ENCODE measurements at places on chromosomes 16 and 17. TPM values are rescaled to one million over a fixed set of nuclear protein-coding genes. Genes with fewer than 3 reads are reported as not detected.

ADAD2 gene
- polyA plus RNA-seq: 0.17 TPM

TEX19 gene
- 0.07 TPM for polyA plus RNA-seq

PITPNM3 gene
- polyA plus RNA-seq: 0.31 TPM

UMOD gene
- not detected for polyA plus RNA-seq

TUBB3 gene
- polyA plus RNA-seq: 2.4 TPM

INPP5K gene
- 30.9 TPM for polyA plus RNA-seq

ICAM2 gene
- polyA plus RNA-seq: 20.4 TPM

DNA sequence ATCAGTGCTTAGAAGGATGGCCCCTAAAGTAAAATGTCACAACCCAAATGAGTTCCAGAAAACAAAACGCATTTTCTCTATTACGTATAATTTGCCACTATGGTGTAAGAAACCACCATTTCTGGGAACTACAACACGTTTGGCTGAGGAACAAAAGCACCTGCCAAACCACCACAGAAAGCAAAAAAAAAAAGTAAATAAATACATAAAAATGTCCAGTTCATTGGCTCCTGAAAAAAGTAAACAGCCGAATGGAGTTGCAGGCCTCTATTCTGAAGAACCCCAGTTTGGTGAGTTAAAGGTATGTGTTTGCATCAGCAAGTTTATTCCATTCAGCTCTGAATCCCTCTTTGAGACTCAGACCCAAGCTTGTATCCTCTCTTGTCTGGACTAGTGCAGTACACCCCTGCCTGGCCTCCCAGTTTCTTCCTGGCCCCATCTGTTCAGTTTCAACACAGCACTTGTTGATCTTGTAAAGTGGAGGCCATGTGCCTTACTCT is 36.9 kb downstream of the ERN1 start:
- peaks cover 3% of the 10 kb centered on the region for H3K4me1 ChIP-seq
- no peaks in the 10 kb centered on the region for H3K36me3 ChIP-seq
- no peaks in the 10 kb centered on the region for H3K27me3 ChIP-seq
- H3K4me3 ChIP-seq: no peak overlapping the region

GRCh38 chr17:43745541-43745940 is 13.1 kb downstream of the SOST start:
- DNase-seq: no peak
- peaks cover 39% of the 10 kb centered on the region for H3K27me3 ChIP-seq

DNA sequence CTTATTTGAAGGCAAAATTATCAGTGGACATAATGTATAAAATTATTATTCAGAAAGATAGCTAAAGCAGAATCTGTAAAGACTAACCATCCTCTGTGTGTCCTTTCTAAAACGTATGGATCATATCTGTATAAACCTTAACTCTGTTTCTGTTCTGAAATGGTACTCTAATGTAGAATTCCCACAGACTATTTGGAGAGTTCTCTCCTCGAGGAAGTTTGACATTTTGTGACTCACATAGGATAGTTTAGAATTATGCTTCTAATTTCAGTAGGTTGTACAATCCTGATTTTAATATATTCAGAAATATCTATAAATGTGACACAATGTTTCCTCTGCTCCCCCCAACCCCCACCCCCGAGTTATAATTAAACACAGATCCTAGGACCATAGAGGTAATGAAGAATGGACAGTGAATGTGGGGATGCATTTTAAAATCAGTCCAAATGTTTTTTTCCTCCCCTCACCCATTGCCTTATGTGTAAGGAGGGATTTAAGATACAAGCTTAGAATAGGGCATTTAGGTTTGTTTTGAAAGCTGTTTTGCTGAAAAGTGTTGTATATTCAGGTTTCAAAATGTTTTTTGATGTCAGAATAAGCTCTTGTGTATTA is 66.8 kb downstream of the BCAS3 start:
- H3K4me1 ChIP-seq: no peaks in the 10 kb centered on the region
- no peak overlapping the region for H3K27ac ChIP-seq
- DNase-seq: no peak
- no peaks in the 10 kb centered on the region for H3K36me3 ChIP-seq

DNA sequence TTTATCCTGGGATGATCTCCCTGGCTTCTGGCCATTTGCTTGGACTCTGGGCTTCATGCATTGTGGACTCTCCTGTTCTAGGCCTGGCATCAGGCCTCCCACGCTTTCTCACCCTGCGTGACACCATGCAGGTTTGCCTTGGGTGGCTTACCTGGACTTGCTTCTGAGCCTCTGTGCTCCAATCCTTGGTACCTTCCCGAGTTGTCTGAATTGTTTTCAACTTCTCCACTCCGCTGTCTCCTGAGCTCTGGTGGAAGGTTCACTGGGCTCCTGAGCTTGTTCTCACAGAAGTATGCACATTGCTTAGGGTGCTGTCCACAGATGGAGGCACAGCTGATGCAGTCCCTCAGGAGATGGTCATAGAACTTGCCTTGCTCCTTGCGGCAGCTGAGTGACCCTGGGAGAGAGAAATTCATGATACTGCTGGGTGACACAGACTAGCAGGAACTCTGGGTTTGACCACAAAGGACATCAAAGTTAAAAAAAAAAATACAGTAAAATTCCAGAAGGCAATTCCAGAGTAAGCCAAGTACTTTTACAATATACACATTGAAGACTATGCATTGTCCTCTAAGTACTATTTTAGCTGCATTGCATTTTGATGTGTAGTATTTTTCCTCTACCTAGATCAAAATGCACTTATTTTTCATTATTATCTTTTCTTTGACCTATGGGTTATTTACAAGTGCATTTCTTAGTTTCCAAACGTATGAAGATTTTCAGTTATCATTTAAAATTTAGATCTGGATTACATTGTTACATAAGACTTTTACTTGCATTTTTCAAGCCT is 23.1 kb downstream of the TNFRSF13B start:
- no peak overlapping the region for H3K4me3 ChIP-seq
- no peak overlapping the region for H3K27ac ChIP-seq
- H3K4me1 ChIP-seq: no peaks in the 10 kb centered on the region
- H3K36me3 ChIP-seq: no peaks in the 10 kb centered on the region
- no peak for DNase-seq

DNA sequence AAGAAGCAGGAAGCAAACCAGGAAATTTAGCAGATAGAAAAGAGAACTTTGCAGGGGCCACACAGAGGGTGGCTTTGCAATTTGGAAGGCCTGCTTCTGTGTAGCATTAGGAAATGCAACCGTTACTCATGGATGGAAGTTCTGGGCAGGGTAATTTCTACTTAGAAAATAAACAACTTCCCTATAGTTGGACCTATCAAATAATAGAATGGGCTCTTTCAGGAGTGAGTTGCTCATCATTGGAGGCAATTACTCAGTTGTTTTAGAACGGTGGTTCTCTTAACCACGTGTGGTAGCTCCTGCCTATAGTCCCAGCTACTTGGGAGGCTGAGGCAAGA is 25.8 kb upstream of the HS3ST2 start:
- no peak overlapping the region for H3K4me3 ChIP-seq
- H3K27me3 ChIP-seq: peaks cover 2% of the 10 kb centered on the region
- no peak for DNase-seq

DNA sequence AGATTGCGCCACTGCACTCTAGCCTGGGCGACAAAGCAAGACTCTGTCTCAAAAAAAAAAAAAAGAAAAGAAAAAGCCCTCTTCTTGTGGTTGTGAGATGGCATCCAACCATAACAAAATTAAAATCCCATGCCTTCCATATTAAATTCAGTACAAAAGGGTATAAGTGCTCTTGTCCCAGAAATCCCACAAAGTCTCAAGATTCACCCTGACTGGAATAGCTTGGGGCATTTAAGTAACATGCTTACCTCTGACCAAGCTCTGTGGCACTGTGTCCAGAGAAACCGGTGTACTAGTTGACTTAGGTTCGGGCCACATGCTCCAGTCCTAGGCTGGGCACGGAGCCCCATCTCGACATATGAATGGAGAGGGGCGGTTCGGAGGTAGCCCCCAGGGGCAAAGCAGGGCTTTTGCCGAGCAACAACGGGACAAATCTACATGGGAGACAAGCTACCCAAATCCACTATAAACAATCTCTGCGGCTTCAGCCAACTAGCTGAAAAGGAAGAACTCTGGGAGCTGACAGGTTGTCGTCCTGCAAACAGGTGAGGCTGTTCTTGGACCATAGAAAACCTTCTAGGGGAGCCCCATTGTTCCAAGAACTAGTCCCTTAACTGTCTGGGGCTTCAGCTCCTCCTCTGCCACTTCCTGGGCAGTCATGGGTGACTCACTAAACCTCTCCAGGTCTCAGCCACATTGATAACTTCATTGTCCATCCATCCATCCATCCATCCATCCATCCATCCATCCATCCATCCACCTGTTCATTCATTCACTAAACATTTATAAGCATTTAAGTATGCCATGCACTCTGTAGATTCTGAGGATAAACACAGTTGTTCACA is 10.3 kb upstream of the IL4R start:
- no peak for DNase-seq
- H3K27me3 ChIP-seq: no peaks in the 10 kb centered on the region
- H3K36me3 ChIP-seq: no peaks in the 10 kb centered on the region
- H3K4me1 ChIP-seq: no peaks in the 10 kb centered on the region
- H3K27ac ChIP-seq: no peak overlapping the region

GRCh38 chr17:75124819-75125162 is 6.8 kb downstream of the NT5C start:
- H3K27ac ChIP-seq: no peak overlapping the region
- no peak for DNase-seq
- H3K27me3 ChIP-seq: no peaks in the 10 kb centered on the region
- no peak overlapping the region for H3K4me3 ChIP-seq
- H3K4me1 ChIP-seq: peaks cover 5% of the 10 kb centered on the region

- DNase-seq: peak; percentile 78
- peaks cover 23% of the 10 kb centered on the region for H3K4me1 ChIP-seq
- peak overlapping the region; percentile 48 for H3K4me3 ChIP-seq
- H3K27me3 ChIP-seq: no peaks in the 10 kb centered on the region
Measured at GRCh38 chr16:4053301-4053845, 62.9 kb downstream of the ADCY9 start.

DNA sequence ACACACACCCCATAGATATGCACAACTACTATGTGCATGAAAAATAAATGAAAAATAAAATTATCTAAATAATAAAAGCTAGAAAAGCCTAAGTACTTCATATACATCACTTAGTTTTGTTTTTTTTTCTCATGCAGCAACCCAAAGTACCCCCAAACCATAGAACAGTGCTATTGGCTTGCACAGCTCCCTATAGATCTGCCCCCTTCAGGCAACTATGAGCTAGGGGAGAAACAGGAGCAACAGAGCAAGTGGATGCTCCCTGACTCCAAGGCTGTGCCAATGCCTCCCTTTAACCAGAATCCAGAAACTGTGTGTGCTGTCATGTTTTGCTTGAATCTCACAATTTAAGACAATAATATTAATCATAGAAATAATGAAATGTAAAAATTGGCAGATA is 605.5 kb downstream of the TOX3 start:
- DNase-seq: no peak
- H3K4me3 ChIP-seq: no peak overlapping the region
- no peaks in the 10 kb centered on the region for H3K27me3 ChIP-seq
- no peaks in the 10 kb centered on the region for H3K4me1 ChIP-seq
- H3K36me3 ChIP-seq: no peaks in the 10 kb centered on the region

GRCh38 chr16:87951552-87952538 is 611 bp downstream of the BANP start:
- H3K27ac ChIP-seq: peak overlapping the region; percentile 99
- H3K4me1 ChIP-seq: peaks cover 29% of the 10 kb centered on the region
- no peaks in the 10 kb centered on the region for H3K27me3 ChIP-seq

DNA sequence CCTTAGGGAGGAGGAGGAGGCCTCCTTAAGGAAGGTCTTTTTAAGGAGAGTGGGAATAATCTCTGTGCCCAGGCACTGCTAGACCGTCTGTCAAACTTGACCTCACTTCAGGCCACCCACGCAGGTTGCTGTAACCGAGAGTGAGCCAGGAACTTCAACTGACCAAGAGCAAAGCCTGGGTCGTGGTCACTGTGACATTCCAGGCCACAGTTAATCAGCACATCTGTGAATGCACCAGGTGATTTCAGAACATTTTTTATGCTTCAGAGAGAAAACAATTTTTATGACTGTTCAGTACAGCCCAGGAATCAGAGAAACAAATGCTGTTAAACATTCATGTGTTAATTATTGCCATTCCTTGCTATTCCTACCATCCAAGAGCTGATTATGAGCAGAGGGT is 226.6 kb upstream of the ASIC2 start:
- H3K27ac ChIP-seq: no peak overlapping the region
- no peaks in the 10 kb centered on the region for H3K27me3 ChIP-seq
- H3K4me1 ChIP-seq: no peaks in the 10 kb centered on the region
- H3K36me3 ChIP-seq: no peaks in the 10 kb centered on the region
- H3K4me3 ChIP-seq: no peak overlapping the region

DNA sequence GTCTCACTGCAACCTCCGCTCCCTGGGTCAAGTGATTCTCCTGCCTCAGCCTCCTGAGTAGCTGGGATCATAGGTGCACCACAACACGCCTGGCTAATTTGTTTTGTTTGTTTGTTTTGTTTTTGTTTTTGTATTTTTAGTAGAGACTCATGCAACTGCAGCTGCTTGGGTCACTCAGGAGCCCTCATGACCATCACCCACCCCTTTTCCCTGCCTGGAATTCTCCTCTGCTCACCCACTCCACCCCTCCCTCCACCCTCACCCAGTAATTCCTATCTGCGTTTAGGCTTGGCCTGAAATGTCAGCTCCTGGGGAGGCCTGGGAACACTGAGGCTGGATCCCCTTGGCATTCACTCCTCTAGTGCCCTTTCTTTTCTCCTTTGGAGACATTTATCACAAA is 25.5 kb downstream of the TMEM92 start:
- DNase-seq: no peak
- no peaks in the 10 kb centered on the region for H3K27me3 ChIP-seq
- no peak overlapping the region for H3K4me3 ChIP-seq
- no peak overlapping the region for H3K27ac ChIP-seq
- no peaks in the 10 kb centered on the region for H3K4me1 ChIP-seq
- H3K36me3 ChIP-seq: no peaks in the 10 kb centered on the region

Measured in psoas muscle (tissue), 8 donors.